ENCODE measurements at places on chromosomes 11 and 22.

- DNase-seq: no peak
Measured at GRCh38 chr11:692824-693414, 2.1 kb downstream of the DEAF1 start.

DNA sequence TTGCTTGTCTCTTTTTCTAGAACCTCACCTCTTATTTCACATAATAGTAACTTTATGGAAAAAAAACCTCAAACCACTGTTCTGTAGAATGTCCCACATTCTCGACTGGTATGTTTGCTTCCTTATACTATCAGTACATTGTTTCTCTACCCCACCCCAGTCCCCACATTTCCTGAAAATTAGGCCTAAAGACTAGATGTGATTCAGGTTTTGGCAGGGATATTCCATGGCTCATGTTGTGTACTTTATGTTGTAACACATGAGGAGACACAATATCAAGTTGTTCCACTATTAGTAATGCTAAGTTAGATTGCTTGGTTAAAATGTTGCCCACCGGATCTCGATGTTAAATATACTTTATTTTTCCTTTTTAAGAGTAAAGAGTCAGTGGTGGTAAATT lies 34.7 kb downstream of the DDIAS start:
- DNase-seq: no peak

GRCh38 chr11:73394416-73395296 lies 18.5 kb downstream of the RELT start:
- no peak for DNase-seq

DNA sequence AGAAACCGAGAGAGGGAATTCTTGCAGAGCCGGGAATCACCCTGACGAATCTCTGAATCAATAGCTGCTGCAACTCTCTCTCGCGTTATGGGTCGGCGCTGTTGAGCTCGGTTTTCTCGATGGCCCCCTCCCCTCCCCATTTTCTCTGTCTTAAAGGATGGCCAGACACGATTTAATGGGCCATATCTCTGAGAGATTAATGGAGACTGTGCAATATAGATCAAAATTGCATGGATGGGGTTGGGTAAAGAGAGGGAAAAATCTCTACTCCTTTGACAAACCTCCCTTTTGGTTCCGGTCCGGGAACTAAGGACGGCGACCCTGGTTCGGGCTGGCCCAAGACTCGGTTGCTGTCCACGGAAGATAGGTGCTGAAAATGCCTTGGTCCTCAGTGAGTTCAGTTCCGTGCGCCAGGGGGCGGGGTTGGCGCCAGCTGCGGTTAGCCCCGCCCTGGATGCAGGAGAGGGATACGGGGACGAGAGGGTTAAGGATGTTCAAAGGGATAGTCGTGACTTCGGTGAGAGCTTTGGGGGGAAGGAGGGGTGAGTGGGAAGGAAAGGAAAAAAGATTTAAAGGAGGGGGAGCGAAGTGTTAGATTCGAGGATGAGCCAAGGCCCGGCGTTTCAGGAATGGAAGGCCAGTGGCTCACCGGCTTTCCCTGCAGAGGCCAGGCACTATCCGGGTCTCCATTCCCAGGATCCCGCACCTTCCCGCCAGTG lies 103.6 kb upstream of the HSD17B12 start:
- DNase-seq: no peak

- DNase-seq: no peak
Measured at GRCh38 chr11:1820463-1821325, 14.1 kb upstream of the SYT8 start.

- DNase-seq: no peak
Measured at GRCh38 chr11:103779054-103779453, 257.4 kb upstream of the DDI1 start.

GRCh38 chr22:41779929-41780505 lies 20.5 kb upstream of the CCDC134 start:
- no peak for DNase-seq

DNA sequence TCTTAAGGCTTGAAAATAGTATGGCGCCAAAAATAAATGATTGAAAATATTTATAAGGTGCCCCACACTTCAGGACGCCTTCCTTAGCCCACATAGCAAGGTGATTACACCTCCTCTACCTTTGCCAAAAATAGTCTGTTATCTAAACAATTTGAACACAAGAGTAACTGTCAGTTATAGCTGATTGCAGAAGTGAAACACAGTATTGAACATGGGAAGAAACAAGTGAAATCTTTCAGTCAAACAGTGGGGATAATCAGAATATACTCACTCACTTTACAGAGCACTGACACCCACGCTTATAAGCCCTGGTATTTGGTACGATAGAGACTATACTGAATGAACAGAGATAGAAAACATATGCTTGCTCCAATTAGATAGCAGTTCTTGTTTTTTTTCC lies 203.1 kb downstream of the RAB38 start:
- DNase-seq: no peak

All from epithelial cell of proximal tubule (primary cell).